ENCODE measurements at places on chromosomes 1 and 21. TPM values are rescaled to one million over a fixed set of nuclear protein-coding genes. Genes with fewer than 3 reads are reported as not detected.

- peak; percentile 40 for DNase-seq
These were observed 242.6 kb upstream of the CXADR start for GRCh38 chr21:17270229-17270628.

DNA sequence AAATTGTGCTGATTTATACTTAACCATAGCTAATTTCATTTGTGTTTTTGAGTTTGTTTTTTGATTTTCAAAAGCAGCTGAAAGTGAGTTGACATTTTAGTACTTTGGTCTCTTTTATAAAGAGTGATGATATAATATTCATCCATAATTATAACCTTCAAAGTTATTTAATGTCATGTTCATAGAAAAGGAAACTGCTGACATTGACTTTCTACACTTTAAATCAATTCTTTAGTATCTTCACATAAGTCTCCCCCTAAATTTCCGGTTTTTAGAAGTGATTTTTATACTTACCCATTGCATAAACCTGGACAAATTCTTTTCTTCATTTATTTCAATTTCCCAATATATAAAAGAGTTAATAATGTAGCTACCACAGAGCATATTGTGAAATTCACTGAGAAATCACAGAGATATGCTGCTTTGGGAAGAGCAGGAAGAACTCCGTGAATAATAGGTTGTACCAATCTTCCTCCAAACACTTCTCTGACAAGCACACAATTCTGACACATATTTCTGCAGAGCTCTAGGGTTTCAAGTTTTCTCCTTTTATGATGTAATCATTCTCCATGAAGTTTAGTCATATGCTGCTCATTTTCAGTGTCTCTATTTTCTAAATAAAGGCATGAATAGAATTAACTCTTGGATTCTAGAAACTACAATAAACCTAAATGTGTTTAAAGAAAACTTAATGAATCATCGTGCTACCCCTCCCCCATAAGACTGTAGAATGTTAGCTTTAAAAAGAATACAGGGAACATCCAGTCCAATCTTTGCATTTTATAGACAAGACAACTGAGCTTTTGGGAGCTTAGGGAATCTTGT lies 25.6 kb upstream of the CDC42BPA start:
- DNase-seq = no peak

GRCh38 chr1:6483017-6483760 lies 8.3 kb downstream of the PLEKHG5 start:
- DNase-seq = no peak

GRCh38 chr21:16563795-16564194 lies 834.0 kb downstream of the USP25 start:
- no peak for DNase-seq

DNA sequence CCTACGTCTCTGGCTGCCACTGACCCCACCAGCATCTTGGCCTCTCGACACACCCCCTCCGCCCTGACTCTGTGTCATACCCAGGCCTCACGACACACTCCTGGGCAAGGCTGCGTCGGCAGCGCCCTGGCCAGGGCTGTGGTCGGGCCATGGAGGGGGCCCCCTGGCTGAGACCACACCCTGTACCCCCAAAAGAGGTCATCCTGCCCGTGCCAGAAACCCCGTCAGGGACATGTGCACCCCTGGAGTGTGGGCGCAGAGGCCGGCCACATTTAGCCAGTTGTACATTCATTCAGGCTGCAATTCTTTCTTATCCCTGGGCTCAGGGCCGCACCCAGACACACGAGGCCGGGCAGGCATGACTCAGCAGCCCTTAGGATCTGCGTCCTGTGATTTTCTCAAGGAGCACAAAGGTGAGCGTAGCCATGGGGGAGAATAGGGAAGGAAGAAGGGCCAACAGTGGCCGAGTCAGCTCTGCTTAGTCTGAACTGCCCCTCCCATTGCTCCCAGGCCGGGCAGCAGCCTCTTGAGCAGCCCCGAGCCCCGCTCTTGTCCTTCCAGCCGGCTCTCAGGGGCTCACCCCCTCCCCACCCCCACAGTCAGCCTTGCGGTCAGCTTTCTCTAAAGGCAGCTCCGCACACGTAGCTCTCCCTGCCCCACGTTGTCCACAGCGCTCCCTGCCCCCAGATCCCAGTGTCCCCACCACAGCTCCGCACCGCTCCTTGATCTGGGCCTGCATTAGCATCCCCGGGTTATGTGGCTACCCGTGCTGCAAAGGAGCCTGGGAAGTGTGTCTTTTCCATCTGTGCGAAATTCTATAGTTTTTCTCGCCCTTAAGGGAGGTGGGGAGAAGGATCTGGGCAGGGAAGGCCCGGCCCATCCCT lies 7.9 kb downstream of the CSTB start:
- no peak for DNase-seq

The GORAB gene
- 18.4 TPM for polyA plus RNA-seq
